ENCODE measurements at places on chromosomes 2 and 18.

DNA sequence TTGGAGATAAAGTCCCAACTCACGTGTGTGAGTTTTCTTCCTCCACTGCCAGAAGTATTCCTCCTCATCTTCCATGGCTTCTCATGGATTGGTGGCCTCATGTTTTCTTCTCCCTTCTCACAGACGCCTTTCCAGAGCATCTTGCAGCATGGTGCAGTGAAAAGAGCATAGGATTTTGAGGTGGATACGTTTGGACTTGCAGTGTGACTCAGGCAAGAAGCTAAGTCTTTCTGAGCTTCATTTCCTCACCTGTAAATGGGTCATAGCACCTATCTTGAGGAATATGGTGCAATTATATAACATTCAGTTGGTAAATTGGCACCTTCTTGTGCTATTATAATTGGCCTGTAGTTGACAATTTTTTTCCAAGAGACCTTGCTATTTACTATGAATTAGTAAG is 247.6 kb downstream of the RDH14 start:
- DNase-seq, result no peak

- DNase-seq, result no peak
Observed at GRCh38 chr18:49859725-49860124, 46.4 kb upstream of the ACAA2 start.

DNA sequence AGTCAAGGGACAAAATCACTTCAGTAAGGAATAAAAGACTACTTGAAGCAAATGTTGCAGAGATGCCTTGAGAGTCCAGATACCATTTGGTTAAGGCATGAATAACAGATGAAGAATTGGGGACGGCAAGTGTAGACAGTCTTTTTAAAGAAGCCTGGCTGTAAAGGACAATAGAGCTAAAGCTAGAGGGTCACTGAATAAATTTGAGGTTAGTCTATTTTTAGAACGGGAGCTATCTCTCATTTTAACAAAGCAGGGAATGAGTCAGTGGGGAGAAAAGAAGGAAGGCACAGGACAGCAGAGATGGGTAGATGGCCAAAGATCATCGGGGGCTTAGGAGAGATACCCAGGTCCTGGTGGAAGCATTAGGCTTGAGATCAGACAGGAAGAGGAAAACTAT is 30.6 kb upstream of the CHN1 start:
- no peak for DNase-seq

DNA sequence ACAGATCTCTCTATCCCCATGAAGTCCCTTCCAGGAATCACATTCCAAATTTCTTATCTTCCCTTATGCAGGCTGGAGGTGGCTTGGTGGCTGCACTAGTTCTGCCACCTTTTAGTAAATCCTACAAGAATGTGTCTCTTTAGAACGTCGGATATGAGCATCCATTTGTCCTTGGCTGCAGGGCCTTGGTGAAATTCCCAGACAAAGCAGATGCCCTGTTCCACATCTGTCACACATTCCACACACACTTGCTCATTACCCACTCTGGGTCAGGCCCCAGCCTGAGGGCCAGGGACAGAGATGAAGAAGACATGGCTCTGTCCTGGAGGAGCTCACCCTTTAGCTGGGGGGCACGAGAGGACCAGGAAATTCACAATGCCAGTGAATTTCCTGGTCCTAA is 31.2 kb upstream of the GPR17 start:
- no peak for DNase-seq

- no peak for DNase-seq
Observed at GRCh38 chr2:88451811-88452564, 505 bp downstream of the FOXI3 start.

GRCh38 chr2:43941966-43942365 is 53.8 kb downstream of the LRPPRC start:
- no peak for DNase-seq

- no peak for DNase-seq
Observed at GRCh38 chr2:237137626-237138323, 52.1 kb downstream of the COPS8 start.

DNA sequence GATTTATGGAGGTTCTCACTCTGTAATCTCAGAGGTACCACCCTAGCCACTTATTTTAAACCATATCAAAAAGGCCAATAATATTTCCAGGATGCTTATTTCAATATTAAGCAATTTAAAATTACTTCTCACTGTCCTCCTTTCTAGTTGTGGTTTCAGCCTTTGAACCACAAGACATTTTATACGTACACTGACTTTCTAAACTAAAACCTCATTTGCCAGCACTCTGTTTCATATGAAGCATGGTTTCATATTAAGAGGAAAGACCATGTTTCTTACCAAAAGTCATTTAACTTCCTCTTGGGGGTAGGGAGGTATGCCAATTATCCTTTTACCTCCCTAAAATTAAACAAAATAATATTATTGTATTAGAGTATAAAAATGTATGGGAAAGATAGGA is 399.8 kb downstream of the CDH7 start:
- DNase-seq, result no peak

DNA sequence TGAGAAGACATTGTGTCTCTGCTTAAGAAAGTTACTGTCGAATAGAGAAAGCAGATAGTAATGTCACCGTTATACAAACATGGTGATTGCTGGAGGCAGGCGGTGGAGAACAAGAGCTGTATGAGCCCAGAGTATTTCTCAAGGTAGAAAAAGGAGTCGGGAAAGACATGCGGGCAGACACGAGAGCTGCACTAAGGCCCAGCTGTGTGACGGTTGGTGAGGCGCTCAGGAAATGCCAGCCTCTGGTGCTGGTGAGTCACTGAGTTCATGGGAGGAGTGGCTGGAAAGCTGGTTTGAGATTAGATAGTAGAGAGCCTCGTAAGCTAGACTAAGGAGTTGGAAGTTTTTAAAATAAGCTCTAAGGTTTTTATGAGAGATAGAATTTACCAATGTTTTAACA is 390.9 kb upstream of the TRIB2 start:
- no peak for DNase-seq

GRCh38 chr18:79402977-79403722 is 7.4 kb downstream of the NFATC1 start:
- no peak for DNase-seq

DNA sequence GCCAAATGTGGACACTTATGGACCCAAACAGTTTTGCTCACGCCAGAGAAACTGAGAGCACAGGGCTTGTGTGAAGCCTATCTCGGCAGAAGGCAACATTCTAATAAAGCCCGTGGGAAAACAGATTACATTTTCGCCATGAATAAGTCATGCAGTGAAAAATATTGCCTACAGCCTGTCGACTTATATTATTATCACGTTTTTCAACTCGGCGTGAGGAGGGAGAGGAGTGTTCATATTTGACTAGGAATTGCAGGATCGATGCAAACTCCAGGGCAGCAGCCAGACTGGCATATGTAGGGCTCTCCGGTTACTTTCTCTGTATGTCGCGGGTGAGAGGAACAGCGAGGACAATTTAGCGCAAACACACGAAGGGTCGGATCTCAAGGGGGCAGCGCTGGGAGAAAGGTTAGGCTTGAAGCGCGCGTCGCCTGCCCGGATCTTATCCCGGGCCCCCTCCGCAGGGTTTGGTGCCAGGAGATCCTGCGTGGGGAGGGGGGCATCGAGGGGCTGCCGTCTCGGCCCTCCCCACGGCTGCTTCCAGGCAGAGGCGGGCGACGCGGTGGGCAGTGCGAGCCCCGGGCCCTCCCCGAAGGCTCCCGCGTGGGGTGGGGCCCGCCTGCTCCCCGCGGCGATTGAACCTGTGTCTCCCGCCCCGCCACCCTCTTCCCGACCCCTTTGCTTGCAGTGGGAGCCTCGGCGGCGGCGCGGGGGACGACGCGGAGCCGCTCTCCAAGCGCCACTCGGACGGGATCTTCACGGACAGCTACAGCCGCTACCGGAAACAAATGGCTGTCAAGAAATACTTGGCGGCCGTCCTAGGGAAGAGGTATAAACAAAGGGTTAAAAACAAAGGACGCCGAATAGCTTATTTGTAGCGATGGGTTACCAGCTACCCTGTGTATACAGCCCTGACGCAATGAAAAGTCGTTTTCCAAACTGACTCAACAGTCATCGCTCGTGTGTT is 4.4 kb downstream of the ADCYAP1 start:
- DNase-seq, result no peak

DNA sequence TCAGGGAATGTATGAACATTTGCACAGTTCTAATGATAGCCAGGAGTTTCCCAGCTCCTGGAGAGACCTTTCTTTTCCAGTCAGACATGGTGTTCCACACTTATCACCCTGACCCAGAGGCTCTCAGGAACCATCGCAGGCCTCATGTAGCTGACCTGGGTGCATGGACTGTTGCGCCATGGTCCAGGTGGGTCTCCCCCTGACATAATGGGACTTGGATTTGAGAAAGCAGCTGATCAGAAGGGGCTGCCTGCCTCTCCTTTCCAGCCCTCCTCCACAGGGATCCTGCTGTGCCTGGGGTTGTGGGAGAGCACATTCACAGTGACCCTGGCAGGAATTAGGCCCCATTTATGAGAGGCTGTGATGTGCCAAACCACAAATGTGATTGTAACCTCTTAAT is 133.4 kb upstream of the ALPP start:
- no peak for DNase-seq

DNA sequence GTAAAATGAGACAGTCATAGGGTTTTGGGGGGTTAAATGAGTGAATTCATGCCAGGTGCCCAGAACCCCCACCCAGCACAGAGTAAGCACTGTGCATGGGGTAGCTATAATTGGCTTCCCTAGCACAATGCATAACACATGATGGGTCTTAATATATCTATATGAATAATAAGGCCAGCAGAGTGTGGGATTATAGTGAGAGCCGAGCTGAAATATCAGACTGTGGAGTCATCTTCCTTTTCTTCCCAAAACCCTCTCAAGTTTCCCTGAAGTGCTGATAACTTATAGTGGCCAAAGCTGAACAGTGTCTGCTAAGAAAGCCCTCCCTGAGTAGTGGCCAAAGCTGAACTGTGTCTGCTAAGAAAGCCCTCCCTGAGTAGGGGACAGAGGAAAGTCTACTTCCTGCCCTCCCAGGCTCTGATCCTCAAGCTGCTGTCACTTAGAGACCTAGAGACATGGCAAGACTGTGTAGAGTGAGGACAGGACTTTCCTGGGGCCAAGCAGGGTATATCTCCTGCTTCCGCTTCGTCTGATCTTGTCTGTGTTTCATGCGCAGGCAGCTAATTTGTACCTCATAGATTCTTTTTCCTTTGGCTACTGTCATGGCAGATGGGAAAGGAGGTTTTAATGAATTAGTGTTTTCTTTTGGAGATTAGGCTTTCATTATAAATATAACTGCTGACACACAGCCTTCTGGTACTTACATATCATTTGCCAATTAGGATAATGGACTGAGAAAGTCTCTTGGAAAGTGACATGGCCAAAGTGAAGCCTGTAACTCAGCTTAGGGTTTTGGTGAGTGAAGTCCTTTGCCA is 94.9 kb downstream of the FHOD3 start:
- no peak for DNase-seq

DNA sequence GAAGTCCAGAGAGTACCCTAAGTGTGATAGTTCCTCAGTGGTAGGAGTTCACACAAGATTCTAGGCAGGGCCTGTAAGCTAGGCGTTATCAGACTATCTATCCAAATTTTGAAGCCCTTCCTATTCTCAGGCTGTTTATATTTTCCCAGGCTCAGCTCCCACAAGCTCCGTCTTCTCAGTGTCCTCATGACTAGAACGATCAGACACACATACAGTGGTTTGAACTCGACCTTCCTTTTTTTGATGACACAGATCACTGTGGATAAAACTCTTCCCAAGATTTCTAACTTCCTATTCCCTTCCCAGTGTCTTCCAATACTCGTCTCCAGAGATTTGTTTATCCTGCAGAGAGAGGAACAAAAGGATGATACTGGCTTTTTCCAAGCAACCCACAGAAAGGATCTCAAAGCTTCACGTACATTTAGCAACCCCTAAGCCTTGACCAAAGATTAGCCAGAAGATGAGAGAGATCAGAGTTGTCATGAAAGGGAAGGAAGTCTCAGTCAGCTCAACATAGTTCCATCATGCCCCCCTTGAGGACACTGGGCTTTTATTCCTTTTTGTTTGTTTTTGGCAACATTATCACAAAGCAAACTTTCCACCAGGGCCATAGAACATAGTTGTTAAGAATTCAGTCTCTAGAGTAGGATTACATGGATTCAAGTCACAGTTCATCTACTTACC is 42.3 kb upstream of the DOK6 start:
- no peak for DNase-seq

- DNase-seq, result no peak
Observed at GRCh38 chr18:51020536-51020935, 9.5 kb upstream of the SMAD4 start.

DNA sequence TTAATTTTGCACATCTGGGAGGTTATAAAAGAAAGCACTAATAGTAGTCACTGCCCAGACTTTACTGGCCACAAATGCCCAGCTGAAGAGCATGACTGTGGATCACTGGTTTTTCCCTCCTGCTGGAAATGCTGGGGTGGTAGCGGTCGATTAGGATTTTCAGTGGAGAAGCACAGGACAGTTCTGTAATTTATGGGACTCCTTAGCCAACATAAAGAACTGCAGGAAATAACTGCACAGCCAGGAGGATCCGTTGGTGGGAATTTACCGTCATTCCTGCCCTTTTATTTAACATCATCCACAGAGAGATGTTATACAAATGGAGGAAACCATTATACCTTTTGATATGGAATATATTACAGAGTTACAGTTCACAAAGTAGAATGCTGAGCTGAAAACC is 61.5 kb downstream of the TNFRSF11A start:
- DNase-seq, result no peak

DNA sequence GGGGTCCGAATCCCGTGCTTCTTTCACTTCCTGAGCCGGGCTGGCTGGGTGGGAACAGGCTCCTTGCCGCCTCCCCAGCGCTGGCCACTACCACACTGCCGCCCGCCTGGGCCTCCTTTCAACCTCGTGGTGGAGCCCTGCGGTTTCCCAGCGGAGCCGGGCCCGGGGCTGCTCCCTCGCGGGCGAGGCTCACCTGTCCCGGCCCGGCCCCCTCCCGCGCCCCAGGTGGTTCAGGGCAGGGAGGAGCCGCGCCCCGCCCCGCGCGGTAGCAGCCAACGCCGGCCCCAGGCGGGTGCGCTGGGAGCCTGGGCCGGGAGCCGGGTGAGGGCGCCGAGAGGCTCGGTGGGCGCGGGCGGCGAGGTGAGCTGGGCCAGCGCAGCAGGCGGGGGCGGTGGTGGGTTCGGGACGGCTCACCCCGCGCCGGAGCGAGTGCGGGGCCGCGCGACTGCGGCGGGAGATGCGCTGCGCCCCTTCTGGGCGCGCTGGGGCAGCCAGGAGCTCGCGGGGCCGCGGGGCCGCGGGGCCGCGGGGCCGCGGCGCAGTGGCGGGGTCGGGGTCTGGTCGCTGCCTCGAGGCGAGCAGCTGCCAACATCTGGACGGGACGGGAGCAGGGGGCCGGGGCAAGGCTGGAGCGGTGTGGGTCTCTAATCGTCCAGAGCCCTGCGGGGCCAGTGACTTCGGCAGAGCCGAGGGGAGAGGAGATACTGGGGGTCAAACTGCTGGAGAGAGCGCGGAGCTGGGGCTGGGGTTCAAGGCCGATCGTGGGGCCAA is at the start of gene LYPD6B:
LYPD6B (plus strand) TSS at position 258 of the 771 bp plus-strand sequence. CDS start 92,250 bp downstream, outside the sequence.
- DNase-seq, result no peak
